MCF 10A (cell line): ENCODE measurements at places on chromosomes 1 and 21. TPM values are rescaled to one million over a fixed set of nuclear protein-coding genes. Genes with fewer than 3 reads are reported as not detected.

CHAF1B gene
- 6.4 and 7.7 TPM in 2 replicates for total RNA-seq

C21orf58 gene
- total RNA-seq = 6.4 and 7.8 TPM in 2 replicates

LPAR3 gene
- total RNA-seq = 1.0 and 1.1 TPM in 2 replicates

DNA sequence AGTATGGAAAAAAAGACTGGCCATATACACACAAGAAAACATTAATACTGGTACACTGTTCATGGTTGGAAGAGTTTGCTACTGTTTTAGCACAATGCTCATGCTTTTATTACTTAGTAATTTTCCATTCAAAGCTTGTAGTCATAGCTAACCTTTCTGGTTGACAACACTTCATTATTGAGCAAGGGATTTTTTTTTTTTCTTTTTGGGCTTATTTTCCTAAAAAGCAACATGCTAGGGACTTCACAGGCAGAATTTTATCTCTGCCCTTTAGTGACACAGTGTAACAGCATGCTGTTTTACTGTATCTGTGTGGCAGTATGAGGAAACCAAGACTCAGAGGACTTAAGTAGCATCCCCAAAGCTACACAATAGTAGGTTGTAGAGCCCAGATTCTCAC, 58.5 kb downstream of the FGGY start:
- H3K4me3 ChIP-seq = no peak overlapping the region
- H3K27ac ChIP-seq = no peak overlapping the region
- H3K4me1 ChIP-seq = peaks cover 17% of the 10 kb centered on the region
